Upper lobe of right lung (tissue), 1 donor: ENCODE measurements at places on chromosomes 11 and 22. TPM values are rescaled to one million over a fixed set of nuclear protein-coding genes. Genes with fewer than 3 reads are reported as not detected.

Gene ASCL2
- 2.2 TPM for total RNA-seq

Gene KRTAP5-7
- total RNA-seq: 0.46 TPM

Gene RIMBP3B
- total RNA-seq: 0.09 TPM

Gene TRIM29
- 3.4 TPM for total RNA-seq

Gene LAYN
- total RNA-seq: 17.5 TPM

Gene COMMD9
- 74.5 TPM for total RNA-seq

Gene TRAPPC4
- total RNA-seq: 44.6 TPM

Gene CARD18
- total RNA-seq: not detected

Gene OR6T1
- not detected for total RNA-seq

Gene OR52E8
- total RNA-seq: not detected

Gene APOA1
- 5.4 TPM for total RNA-seq

Gene FGF19
- total RNA-seq: not detected

Gene IL17REL
- total RNA-seq: not detected

Gene CAVIN3
- 48.8 TPM for total RNA-seq

Gene SPDYC
- total RNA-seq: not detected

Gene OR52I1
- total RNA-seq: not detected

Gene SCGB1A1
- 5.4 TPM for total RNA-seq

Gene DDTL
- total RNA-seq: 2.5 TPM

Gene CHADL
- 3.4 TPM for total RNA-seq

Gene MUC6
- not detected for total RNA-seq
